ENCODE measurements at places on chromosomes 12 and 14.

GRCh38 chr14:36505892-36506731, 13.9 kb downstream of the NKX2-1 start:
- no peak for DNase-seq

DNA sequence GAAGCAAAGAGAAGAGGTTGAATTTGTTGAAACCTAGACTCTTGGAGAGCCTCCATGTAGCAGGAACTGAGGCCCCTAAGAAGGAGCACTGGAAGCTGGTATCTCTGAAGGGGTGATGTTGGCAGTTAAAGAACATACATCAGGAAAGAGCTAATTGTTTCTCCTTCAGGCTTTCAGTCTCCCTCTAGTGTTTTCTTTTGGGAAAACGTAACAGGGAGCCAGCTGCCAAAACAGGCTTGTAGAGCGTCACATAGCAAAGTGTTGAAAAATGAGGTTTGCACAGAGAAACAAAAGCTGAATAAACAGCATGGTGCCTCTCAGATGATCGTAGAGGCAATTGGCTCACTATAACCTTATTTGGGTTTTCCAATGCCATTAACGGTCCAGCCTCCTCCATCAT, 46.9 kb upstream of the CAND1 start:
- no peak for DNase-seq

GRCh38 chr12:14716848-14717444, 20.5 kb upstream of the GUCY2C start:
- no peak for DNase-seq

DNA sequence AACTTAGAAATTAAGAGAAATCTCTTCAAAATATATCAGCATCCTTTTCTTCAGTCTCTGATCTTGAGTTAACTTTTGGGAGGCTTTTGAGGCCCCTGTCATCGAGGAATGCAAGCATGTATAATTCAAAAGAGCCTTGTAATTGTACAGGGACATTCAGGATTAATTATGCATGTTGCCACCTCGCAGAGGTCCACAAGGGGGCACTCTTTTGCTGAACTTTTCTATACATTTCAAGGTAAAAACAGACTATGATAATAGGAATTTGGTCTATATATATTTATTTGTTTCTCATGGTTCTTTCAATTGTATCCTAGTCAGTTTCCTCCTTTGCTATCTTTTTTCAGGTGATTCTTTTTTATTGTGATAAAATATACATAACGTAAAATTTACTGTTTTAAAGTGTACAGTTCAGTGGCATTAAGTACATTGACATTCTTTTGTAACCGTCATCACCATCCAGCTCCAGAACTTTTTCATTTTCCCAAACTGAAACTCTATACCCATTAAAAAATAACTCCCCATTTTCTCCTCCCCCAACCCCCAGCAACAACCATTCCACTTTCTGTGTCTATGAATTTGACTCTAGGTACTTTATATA, 47.0 kb upstream of the SLC2A13 start:
- no peak for DNase-seq

GRCh38 chr14:66197276-66197675, 288.9 kb upstream of the CCDC196 start:
- DNase-seq = no peak

GRCh38 chr14:59870277-59871165, at the start of gene RTN1:
Gene RTN1, minus strand, starts transcription at chr14:59870776. Its CDS starts 146 bp downstream, at chr14:59870630.
- DNase-seq = no peak

GRCh38 chr12:110379197-110379596, 24.3 kb downstream of the ANAPC7 start:
- DNase-seq = no peak

GRCh38 chr12:40399656-40400055, 174.9 kb downstream of the LRRK2 start:
- no peak for DNase-seq

GRCh38 chr14:72291908-72292688, 359.9 kb downstream of the RGS6 start:
- DNase-seq = no peak

DNA sequence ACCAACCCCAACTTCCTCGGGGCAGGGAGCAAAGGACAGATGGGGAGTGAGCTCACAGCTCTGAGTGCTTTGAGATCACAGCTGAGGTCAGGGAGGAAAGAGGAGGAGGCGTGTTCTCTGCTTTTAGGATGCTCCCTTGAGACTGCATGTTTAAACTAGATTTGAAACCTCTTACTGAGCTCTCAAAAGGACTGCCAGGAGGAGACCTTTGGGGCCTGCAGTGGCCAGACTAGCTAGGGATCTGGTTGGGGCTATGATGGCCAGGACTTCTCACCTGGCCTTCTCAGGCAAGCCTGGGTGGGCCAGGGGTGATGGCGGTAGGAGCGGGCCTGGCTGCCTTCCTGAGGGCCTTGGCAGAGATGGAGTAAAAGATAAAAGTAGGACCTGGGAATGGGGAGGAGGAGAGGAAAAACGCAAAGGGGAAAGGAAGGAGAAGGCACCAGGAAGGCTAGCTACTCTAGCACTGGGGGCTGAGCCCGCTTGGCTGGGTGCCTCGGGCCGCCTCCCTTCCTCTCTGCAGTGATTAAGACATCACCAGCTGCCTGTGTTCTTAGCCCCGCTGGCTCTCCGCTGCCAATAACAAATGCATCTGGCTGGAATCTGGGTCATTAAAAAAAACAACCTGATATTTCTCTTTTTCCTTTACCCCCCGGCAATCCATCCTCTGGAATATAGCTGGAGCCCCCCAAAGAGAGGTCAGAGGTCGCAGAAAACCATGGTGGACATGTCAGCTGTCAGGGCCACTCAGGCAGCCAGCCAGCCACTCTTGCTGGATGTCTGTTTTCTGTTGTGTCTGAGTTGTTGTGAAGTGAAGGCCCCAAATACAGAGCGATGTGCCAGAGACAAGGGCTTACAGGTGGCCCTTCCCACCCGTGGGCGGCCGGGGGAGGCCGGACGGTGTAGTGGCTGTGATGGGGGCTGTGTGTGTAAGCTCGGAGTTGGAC, 141.3 kb downstream of the TSPAN9 start:
- DNase-seq = no peak
